Left cardiac atrium (tissue), 4 donors: ENCODE measurements at places on chromosomes 3 and 15.

GRCh38 chr15:80615783-80616391 lies 79.2 kb upstream of the ABHD17C start:
- peak; percentile 76 for DNase-seq

DNA sequence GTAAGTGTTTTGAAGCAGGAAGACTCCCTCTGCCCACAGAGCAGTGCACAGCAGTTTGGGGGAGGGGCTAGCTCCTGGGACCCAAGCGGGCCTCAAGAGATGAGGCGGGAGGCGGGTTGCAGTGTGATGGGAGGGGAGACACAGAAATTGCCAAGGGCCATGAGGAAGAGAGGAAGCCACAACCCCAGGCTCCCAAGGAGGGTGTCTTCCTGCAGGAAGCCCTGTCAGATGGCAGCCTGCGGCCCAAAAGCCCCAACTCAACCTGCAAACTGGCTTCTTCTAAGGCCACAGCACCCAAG lies 7.3 kb upstream of the ISLR2 start:
- DNase-seq, result no peak

DNA sequence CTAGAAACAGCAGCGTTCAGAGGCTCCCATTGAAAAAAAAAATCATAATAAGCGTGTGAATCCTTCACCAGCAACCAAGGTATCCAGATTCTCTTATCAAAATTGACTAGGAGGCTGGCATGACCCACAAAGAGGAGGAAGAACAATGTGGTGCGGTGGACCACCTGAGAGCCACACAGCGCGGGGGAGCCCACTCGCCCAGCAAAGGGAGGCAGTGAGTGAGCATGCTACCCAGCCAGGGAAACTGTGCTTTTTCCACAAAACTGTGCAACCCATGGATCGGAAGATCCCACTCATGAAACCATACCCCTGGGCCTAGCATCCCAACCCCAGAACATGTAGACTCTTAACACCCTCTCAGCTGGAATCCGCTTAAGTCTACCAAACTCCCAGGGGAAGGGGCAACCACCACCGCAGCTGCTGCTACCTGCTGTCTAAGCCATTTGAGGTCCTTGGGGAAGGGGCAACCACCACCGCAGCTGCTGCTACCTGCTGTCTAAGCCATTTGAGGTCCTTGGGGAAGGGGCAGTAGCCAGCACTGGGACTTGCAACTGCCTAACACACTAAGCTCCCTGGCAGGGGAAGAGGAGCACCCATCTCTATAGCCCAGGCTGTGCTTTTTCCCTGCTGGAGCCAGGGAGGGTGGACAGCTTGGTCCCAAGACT lies 102.8 kb upstream of the CLDN18 start:
- no peak for DNase-seq

DNA sequence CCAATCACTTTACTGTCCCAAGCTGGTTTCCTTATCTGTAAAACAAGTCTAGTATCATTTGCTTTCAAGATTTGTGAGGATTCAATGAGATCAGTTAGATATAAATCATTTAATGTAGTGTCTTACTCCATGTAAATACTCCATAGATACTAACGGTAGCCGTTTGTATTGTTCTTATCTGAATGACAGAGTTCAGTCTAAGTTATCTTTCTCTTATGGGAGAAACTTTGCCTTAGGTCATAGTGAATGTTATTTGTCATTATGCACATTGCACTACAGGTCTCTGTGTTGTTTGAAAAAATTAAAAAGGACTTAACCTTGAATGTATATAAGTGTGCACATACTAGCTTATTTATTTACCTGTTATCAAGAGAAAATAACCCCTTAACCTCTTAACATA lies 44.7 kb downstream of the MBNL1 start:
- no peak for DNase-seq

DNA sequence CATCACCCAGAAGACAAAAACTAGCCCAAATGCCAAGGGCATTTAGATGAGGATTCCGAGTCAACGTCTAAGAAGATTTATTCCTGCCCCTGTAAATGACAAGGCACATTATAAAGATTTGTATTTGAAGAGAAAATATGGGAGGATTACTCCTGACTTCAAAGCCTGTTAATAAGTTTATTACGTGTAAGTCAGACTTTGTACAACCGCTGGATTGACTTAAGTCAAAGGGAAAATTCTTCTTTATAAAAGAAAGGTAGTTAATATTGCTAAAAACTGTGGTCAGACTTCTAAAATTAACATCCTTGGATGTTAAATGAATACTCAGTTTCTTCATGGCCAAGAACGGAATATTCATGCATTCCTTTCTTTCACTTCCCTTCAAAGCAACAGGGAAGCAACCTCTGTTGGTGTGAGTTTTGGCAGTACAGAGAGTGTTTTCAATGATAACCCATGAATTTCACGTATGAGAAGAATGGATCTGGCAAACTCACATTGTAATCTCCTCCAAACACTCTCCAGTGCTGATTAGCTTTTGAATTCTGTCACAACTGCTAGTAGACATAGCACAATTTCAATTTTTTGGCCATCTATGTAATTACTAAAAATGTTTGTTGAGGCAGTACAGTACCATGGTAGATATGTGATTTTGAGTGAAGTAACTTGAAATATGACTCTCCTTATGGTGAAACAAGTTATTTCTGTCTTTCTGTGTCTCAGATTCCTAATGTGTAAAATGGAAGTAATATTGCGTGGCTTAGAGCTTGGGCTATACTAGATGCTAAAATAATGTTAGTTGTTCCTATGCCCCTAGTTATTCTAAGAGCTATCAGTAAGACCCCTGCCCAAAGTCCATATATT lies 62.0 kb downstream of the PLD1 start:
- DNase-seq, result no peak

DNA sequence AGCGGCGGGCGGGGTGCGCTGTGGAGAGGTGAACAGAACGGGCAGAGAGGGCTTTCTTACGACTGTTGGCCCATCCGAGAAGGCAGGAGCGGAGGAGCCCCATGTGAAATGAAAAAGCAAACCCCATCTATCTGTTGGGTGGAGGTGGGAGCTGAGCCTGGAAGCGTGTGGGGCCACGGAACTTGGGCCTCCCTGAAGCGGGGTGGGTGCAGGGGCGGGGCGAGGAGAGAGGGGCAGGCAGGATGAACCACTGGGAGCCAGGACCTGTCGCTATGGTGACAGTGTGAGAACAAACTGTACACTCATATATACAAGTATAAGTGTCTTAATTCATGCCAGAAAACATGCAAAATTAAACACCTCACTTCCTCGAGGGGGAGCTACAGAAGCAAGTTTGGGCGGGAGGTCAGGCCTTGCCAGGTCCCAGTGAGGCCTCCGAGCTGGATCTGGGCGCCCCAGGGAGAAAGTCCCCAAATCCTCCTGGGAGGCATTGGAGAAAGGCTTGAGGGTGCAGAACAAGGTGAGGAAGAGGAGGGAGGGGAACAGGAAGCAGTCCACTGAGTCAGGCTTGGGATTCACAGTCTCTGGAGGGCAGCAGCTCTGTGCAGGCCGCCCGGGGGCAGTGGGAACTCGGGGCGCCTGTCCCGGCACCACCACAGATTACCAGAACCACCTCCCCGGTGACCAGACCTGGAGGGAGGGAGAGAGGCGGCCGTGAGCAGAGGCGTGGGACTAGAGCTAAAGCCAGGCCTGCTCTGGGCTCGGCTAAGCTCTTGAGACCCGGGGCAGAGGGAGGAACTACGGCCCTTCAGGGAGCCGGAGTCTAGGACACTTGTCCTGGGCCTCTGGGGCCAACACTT lies 34.8 kb downstream of the RBPMS2 start:
- DNase-seq, result peak; percentile 81

GRCh38 chr15:33934396-33934795 lies 33.9 kb upstream of the CHRM5 start:
- DNase-seq, result no peak

DNA sequence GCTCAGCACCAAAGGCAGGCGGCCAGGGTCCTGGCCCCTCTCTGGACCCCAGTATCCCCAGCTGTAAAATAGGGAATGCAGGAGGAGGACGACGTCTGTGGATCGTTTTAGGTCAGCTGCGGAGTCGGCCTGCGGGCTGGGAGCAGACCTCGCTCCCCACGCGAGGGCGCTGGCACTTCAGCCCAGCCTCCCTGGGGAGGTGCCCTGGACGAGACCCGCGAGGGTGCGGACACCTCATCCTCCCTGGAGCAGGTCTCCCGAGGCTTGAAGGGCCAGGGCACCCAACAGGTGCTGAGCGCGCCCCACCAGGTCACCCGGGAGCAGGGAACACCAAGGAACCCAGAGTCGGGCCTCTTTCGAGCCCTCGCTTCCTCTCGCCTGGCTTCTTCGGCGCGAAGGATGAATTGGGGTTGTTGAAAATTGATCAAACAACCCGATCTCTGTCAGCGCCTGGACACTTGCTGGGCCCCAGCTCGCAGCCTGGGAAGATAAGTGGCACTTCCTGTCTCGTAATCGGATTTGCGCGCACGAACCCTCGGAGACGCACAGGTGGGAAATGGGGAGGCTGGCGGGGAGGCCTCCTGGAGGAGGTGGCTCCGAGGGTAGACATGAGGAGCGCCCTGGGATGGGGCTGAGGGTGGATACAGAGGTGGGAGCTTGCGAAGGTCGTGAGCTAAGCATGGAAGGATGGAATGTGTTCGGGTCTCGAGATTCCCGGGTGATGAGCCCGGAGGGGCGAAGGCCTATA lies 588 bp upstream of the VIPR1 start:
- peak; percentile 70 for DNase-seq

- DNase-seq, result no peak
These were observed 39.7 kb downstream of the STT3B start for GRCh38 chr3:31572236-31573004.

DNA sequence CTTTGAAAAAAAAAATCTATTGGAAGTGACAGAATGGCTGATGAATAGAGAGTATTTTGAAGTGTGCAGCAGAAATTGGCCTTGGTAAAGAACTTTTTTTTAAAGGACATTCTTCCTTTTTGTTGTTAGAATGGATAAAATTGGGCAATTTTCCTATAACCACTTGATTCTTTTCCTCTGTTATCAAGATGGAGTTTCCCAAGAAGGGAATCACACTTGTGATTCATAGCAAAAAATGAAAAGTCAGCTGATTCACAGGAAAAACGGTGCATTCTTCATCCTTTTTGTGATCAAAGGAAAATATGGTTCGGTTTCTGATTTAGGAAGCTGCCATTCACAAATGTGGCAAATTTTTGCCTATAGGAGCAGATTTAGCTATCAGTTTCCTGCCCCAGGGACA lies 486.8 kb downstream of the GBE1 start:
- DNase-seq, result no peak

GRCh38 chr3:133426721-133427120 lies 26.9 kb downstream of the BFSP2 start:
- DNase-seq, result no peak

DNA sequence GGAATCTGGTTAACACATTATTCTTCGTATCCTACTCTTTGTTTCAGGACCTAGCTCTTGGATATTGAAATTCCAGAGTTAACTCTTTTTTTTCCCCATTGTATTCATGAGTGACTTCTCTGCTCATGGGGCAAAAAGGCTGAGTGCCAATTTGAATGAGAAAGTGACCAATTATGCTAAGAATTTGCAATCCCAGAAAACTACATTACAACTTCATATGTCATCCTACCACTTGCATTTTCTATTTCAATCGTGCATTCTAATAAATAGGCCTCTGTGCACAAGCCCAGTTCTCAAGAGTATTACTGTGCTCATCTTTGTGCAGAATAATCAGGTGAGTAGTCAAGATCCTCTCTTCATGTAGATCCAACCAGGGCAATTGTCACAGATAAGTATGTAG lies 537.8 kb downstream of the OTOL1 start:
- DNase-seq, result no peak

- DNase-seq, result no peak
These were observed 28.9 kb downstream of the ITGB5 start for GRCh38 chr3:124858275-124858674.

- no peak for DNase-seq
These were observed 30.1 kb upstream of the ZNF502 start for GRCh38 chr3:44682182-44682896.

DNA sequence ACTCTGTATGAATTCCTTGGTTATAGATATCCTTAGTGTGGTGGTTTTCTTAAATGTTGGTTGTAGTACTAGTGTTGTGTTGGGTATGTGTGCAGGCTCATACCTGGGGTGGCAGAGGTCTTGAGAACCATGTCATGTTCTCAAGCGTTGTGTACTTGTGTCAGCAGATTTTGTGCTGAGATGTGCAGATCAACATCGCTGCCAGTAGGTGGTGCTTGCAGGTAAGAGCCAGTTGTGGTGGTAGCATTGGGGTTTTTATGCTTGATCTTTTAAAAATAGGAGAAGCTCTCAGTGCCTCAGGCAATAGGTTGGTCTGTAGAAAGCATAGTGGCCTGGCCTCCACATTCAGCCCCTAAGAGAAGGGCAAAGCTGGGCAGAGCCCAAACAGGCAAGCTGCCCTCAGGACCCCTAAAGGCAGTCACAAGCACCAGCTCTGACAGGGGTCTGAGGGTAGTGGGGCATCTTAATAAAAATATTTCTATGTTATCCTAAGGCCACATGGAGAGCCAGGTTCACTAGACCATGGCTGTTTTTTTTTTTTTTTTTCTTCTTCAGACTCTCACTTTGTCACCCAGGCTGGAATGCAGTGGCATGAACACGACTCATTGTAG lies 164.0 kb downstream of the IL20RB start:
- no peak for DNase-seq

GRCh38 chr3:16305111-16305541 lies 40.1 kb downstream of the OXNAD1 start:
- no peak for DNase-seq

GRCh38 chr15:37572401-37572800 lies 362.0 kb upstream of the TMCO5A start:
- no peak for DNase-seq

DNA sequence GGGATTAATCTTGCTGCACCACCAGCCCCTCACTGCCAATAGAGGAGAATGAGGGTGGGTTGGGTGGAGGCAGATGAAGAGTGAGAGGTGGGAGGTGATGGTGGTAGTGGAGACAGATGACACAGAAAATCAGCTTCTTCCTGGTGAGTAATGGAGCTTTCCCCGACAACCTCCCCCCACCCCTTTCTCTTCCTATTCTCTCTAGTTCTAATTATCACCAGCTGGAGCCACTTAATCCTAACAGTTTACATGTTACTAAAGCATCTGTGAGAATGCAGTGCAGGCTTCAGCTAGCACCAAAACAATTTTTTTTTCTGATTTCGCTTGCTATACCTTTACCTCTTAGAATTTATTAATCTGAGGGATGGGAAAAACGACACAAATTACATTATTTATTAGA lies 116.1 kb upstream of the DNAJC19 start:
- no peak for DNase-seq

DNA sequence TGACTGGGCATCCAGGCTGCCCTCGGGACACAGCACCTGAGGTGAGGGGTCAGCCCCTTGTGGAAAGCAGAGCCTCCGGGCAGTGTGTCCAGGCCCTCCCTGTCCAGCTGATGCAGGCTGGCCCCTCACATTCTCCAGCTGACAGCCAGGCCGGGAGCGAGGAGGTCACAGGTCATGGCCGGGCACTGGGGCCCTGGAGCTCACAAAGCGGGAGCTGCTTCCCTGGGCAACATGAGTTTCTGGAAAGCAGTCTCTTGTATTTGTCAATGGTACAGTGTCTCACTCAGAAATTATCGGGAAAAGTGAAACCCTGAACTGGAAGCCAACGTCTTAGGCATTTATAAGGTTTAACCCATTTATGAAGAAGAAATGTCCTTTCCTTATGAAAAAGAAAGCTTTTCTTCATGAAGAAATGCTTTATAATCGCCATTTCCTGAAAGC lies 118.5 kb downstream of the OPA1 start:
- no peak for DNase-seq

- peak; percentile 39 for DNase-seq
These were observed 141.6 kb upstream of the IGF1R start for GRCh38 chr15:98506711-98507110.
